ENCODE measurements at places on chromosomes 3 and 15.

- peak; percentile 82 for DNase-seq
Observed at GRCh38 chr15:92069308-92070250, 216.1 kb downstream of the SLCO3A1 start.

DNA sequence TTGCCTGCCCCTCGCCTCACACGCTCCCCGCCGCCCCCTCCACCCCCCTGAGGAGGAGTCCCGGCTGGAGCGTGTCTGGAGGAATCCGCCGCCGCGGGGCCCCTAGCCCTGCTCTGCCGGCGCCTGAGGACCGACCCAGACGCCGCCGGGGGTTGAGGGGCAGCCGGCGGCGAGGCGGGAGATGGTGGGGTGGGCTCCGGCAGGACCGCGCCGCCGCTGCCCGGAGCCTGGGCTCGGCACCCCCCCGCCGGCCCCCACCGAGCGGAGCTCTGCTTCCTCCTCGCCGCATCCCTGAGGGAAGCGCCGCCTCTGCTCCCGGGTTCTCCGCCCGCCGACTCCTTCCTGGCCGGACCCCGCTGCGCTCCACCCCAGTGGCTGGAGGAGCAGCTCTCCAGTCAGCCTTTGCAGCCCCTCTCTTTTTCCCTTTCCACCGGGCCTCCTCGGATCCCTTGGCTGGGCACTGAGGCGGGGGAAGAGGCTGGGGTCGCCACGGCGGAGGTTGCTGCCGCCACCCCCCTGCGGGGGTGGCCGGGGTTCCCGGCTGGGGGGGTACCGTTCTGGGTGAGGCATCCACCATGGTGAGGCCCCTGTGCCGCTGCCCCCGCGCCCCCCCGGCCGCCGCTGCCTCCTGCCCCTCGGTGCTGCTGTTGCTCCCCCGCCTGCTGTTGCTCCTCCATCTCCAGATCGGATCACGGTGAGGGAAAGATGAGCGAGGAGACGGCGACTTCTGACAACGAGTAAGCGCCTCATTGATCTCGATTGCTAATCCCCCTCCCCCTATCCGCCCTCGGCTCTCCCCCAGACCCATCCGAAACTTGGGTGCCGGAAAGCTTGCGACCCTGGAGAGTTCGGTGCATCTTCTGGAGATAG, at the start of gene SPRED1:
Gene SPRED1, plus strand, starts transcription at position 356 of the 870 bp plus-strand sequence. Its CDS starts 350 bp downstream, at position 706.
- peak; percentile 74 for DNase-seq

GRCh38 chr15:73858062-73858461, 15.3 kb upstream of the TBC1D21 start:
- DNase-seq: no peak

DNA sequence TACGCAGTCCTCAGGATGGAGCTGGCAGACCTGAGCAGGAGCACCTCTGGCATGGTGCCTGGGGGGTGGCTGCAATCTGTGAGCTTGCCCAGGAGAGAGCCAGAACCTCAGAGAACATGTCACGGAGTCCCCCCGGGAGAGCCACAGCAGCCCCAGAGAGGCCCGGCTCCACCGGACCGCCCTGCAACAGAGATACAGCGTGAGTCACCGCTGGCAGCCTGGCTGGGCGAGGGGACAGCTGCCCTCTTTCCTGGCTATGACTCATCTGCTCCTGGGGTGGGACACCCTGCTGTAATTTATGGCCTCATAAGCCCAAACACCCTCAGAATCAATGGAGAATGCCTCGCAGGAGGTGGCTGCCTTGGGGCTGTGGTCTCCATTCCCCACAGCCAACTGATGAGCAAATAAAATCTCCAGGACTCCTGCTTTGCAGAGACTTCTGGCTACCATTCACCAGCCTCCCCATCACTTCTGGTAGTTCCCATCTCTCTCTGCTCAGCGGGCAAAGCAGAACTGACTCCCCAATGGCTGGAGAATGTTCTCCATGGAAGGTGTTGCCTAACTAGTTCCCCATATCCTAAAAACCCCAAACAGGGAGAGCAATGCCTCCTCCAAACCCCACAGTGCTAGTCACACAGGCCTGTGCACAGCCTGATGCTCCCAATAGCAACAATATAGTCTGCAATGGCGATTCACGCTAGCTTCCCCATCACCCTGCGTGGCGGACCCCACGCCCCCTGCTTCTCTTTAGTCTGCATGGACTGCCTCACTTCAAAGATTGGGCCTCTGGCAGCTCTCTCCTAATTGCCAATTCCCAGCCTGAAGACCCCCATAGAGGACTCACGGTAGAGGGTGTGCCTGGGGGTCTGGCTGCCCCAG, 21.6 kb downstream of the ACSBG1 start:
- DNase-seq: peak; percentile 89

DNA sequence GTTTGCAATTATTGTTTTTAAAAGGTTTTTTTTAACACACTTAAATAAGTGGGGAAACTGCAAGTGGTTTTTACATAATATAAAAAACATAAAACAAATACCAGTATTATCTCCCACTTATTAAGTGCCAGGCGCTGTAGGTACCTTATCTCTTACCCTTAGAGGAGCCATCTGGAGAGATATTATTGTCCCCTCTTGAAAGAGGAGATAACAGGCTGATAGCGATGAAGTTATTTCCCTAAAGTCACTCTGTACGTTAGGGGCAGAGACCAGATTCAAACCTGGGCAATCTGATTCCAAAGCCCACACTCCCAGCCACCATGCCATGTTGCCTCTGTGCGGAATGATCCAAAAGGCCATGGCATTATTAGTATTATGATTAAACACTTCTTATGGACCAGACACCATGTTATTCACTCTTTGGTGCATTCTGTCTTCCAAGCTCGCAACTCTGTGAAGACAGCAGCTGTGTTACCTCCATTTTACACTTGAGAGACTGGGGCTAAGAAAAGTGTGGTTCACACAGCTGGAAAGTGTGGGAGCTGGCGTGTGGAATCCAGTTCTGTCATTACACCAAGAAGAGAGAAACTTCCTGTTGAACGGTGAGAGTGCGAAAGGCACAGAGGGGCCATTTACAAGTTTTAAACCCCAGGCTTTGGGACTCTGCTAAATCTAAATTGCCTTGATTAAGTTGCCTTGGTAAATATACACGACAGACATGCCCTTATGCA, 79.9 kb upstream of the MITF start:
- no peak for DNase-seq

GRCh38 chr3:58899159-58899952, 150.5 kb downstream of the CFAP20DC start:
- DNase-seq: peak; percentile 6

DNA sequence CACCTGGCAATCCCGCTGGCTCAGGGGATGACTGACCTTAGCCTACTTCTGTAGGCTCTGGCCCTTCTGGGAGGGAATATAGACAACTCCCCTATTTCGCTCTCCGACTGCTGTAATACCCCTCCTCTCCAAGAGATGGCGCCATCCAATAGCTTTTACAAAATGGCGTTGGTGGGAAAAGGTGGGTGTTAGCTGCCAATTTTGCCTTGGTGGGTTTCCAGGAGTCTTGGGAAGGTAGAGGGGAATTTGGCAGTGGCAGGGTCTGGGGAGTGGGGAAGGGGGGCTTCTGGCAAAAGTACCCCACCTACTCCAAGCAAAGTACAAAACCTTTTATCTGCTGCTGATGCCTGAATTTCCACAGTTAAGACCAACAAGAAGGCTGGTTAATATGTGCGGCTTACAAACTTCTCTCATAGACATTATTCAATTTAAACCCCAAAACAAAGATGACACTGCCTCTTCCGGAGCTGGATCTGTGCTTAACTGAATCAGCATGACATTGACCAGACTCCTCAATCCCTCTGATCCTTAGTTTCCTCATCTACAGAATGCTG, 62.1 kb downstream of the RASGRF1 start:
- peak; percentile 38 for DNase-seq

GRCh38 chr15:47506329-47507100, 210.8 kb upstream of the SEMA6D start:
- peak; percentile 62 for DNase-seq

GRCh38 chr15:101528108-101528916, 38.8 kb upstream of the PCSK6 start:
- no peak for DNase-seq

DNA sequence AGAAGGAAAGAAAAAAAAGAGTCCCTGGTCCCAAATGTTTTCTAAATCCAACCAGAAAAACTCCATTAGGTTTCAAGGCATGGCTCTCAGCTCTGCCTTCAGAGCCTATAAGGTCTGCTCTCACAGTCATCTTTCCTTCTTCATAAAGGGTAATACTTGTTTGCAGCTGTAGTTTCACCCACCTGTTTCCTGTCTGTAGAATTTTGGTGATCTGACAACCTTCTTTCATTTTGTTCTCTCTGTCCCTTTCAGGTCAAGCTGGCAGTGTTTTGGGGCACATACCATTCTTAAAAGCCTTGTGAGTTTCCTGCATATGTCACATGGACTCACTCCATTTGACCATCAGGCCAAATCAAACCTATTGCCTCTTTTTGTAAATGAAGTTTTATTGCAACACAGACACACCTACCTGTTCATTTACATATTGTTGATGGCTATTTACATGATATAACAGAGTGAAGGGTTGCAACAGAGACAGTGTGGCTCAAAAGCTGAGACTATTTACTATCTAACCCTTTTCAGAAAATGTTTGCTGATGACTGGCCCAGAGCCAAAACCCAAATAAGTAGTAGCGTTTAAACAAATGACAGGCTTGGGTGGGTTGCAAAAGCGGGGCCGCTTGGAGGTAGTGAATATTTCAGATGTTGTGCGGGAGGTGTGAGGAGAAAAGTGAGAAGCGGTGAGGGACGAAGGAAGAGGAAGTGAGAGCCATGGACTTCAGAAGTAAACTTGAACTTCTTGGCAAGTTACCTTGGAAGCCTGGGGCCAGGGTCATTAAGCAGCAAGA, 292.7 kb upstream of the PROK2 start:
- no peak for DNase-seq

DNA sequence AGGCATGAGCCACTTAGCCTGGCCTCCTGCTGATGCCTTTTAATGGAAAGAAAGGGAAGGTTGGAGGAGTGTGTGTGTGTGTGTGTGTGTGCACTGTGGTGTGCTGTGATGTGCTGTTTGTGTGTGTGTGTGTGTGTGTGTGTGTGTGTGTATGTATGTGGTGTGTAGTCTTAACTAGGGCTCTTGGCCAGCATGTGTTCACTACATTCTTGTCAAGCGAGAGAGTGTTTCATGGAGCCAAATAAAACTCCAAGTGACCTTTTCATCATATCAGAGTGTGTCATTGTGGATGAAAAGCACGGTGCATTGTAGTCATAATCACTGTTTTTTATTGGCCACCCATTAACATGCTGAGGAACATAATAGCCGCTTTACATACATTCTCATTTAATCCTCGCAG, 30.8 kb upstream of the BHLHE40 start:
- peak; percentile 36 for DNase-seq

- no peak for DNase-seq
Observed at GRCh38 chr3:177136741-177137140, 60.5 kb downstream of the TBL1XR1 start.

DNA sequence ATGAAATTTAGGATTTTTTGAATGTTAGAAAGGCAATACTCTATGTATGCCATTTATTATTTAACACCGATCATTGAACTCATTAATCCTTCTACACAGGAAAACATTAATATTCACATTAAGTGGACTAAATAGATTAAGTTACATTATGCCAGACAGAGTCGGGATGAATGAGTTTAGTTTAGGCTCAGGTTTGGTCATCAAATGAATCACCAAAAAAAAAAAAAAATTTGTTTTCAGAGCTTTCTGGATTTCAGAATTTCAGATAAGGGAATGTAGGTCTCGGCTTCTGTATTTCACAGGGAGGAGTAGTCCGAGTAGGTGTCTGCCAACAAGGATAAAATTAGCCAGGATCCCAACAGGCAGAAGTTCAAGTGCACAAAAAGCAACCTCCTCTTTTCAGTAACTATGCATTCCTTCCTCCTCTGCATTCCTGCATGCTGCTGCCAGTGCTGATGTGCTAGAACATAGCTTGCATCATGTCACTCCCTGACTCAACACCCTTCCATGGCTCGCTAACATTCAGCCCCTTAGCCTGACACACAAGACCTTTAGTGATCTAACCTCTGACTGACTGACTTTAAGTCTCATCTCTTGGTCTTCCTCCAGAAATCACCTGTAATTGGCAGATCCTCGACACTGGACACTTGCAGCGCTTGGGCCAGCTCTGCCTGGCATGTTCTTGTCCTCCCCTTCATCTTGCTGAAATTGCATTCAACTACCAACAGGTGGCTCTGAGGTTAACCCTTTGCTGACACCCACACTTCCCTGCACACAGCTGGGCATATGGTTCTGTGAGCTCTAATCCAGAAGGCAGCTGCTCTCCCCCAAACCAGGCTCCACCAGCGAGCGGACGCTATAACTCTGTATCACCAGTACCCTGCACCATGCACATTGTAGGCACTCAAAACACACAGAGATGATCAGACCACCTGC, 145.4 kb upstream of the PROK2 start:
- peak; percentile 25 for DNase-seq

DNA sequence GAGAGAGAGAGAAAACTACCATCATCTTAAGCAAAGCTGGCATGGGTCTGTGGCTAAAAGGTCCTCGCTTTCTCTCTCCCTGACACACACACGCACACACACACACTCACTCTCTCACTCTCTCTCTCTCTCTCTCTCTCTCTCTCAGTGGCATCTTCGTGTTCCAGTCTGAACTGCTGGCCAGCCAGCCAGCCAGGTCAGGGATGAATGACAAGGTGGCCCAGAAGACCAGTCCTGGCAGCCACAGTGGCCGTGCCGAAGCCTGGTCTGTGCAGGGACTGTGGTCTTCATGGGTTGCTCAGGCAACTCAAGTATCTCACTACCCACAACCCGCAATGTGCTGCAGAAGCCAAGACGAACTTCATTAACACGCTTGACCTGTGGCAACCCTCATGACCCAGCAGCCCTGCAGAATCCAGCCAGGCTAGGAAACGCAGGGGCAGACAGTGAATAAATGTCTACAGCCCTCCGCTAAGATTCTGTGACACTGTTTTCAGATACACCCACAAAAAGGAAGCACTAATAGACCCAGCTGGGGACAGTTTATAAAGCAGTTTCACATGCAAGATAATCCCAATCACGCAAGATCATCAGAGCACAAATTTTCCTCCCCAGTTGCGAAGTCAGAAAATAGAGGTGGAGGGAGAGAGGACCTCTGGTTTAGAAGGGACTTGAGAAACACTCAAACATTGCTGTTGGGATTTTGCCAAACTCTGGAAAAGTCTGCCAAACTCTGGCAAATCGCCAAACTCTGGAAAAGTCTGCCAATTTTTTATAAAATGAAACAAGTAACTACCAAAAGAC, 66.4 kb downstream of the XXYLT1 start:
- DNase-seq: no peak
